ENCODE measurements at places on chromosomes 1 and 21.

GRCh38 chr1:113783254-113784103 lies 24.2 kb upstream of the PHTF1 start:
- DNase-seq = no peak

DNA sequence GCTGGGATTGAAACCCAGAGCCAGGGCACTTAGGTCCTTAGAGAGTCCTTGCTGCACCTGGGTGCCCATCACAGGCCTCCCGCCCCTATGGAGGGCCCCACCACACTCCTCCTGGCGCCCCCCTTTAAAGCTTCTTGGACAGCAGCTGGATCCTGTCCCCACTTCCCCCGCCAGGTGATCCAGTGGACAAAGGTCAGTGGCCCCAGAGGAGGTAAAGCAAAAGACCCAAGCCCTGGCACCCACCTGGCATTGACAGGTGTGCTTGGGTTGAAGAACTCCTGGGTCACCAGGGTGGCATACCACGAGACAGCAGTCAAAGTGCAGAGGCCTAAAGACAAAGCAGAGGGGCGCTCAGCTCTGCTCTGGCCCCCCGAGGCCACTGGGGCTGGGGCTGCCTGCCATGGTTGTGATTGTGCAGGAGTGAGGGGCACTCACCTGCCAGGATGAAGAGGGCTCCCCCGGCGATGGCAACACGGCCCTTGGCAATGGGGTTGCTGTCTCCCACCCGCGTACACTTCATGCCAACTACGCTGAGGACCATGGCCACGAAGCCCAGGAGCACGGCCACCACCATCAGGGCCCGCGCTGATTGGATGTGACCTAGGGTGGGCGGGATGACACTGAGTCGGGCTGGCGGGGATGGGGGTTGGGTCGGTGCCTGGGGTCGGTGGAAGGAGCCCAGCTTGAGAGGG lies 1.9 kb downstream of the CLDN19 start:
- no peak for DNase-seq

DNA sequence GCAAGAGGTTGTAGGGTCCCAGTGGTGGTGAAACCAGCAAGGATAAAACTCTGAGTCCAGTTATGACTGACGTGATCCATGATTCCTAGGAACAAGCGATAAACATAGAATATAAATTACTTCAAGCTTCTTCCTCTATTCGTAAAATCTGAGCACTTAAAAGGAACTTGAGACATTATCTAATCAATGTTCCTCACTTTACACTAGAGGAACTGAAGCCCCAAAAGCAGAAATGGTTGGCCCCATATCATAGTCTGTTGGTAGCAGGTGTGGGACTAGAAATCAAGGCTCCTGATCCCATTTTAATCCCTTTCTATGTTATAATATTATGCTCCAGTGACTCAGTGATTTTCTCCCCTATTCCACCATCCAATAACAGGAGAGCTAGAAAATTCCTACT lies 21.9 kb upstream of the MNDA start:
- no peak for DNase-seq

DNA sequence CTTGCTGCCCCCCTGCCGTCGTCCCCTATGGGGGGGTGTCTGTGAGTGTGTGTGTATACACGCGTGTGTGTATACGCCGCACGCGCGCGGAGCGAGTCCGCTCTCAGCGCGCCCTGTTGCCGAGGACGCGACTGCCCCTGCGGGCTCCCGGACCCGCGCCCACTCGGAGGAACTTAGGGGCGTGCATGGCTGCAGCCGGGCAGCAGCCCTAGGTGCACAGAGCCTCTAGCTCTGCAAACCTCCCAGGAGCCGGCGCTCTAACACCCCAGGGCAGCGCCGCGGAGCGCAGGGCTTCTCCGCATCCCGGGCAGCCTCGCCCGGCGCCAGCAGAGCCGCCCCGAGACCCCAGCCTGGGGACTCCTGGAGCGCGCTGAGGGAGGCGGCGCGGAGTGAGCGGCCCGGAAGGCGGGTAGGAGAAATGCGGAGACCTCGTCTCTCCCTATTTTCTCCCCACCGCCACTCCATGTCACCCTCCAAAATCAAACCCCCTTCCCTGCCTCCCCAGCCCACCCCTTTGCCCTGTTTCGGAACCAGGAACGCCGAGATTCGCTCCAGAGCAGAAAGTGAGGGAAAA lies 574 bp downstream of the ITPKB start:
- DNase-seq = no peak

DNA sequence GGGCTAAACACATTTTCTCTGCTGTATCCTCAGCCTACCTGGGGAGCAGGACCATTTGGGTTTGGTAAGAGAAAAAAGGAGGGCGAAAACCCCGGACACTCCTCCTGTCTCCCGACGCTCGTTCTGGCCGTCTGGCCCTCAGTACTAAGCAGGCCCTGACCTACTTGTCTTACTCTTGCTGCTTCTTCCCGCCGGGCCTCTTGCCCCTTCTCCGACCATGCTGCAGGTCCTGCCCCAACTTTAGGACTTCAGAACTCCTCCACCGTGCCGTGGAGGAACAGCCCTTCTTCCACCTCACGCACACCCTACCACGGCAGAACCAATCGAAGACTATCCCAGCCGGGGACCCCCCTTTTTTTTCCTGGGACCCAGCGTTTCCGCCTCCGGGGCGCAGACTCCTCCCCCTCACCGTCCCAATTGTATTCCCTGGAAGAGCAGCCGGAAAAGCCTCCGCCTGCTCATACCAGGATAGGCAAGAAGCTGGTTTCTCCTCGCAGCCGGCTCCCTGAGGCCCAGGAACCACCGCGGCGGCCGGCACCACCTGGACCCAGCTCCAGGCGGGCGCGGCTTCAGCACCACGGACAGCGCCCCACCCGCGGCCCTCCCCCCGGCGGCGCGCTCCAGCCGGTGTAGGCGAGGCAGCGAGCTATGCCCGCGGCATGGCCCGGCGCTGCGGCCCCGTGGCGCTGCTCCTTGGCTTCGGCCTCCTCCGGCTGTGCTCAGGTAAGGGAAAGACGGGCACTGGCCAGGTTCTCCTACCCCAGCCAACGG lies at the start of gene CHRNB2:
Gene CHRNB2, plus strand, starts transcription at position 393 of the 771 bp plus-strand sequence. Its CDS starts 267 bp downstream, at position 660.
- DNase-seq = peak; percentile 65

DNA sequence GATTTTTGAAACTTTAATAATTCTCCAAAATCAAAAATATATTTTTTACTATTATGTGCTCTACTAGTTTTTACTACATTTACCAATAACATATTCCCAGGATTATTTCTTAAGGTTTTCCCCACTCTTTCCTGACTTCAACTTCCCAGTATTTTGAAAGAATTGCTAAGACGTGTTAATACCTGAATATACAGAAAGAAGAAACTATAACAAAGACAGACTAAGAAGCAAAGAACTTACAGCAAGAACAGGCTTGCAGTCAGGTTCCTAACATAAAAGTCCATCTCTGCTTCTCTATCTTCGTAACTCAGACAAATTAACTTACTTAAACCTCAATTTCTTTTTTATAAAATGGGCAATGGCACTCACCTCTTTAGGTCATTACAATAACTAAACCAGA lies 63.2 kb downstream of the SRSF11 start:
- DNase-seq = no peak

DNA sequence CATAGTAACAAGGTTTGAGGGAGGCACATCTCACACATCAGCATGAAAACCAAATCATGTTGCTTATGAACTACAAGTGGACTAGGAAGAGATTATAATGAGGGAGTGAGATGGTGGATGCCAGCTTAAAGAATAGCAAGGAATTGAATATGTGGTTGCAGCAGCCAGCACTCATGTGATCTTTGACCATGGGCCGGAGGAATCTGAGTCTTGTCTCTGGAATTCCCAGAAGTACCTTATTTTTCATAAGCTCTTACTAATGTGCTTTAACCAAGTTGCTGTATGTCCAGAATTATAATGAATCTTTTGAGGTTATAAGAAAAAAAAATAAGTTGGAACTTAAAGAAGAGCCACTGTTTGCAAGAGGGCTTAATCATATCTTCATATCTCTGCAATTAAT lies 97.0 kb downstream of the DISP1 start:
- no peak for DNase-seq

All from GM18507 (cell line).